ENCODE measurements at places on chromosomes 7 and 10.

DNA sequence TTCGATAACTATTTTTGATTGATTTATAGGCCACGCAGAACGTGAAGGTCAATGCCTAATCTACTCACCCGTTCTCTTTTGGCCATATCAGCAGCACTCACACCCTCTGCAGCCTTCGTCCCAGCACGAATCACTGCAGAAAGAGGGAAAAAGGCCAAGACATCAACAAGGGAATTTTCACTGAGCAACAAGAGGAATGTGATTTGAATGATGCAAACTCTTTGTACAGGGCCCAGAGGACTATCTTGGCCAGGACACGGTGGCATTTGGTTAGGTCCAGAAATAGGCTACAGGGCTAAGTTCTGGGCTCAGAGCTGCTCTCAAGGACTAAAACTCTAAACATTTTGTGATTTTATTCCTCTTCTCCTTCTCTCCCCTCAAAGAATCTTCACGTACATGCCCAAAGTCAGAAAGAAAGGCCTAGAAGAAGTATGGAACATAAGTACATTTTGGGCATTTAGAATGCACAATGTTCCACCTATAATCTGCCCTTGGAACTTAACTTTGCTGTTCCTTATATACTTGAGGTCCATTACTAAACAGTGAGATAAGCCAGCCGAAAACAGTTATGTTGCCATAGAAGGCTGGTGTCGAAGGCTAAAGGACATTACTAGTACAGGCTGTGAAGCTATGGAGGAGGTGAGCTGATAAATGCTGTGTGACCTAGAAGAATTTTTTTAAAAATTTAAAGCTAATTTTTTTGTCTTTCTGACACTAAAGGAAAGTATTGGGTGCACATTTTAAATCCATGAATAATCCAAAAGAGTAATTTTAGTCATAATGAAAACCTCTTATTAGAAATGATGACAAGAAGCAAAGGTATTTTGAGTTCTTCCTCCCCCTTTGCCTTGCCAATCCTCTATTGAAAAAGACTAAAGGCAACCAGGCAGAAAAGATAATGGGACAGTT is 20.0 kb downstream of the RBM28 start:
- DNase-seq, result no peak

GRCh38 chr7:71491336-71491735 is 359.4 kb downstream of the GALNT17 start:
- DNase-seq, result no peak

- DNase-seq, result peak; percentile 98
Observed at GRCh38 chr10:34319197-34319846, 495.8 kb downstream of the PARD3 start.

GRCh38 chr10:34408956-34409355 is 406.1 kb downstream of the PARD3 start:
- no peak for DNase-seq

- no peak for DNase-seq
Observed at GRCh38 chr7:128876586-128876977, 13.9 kb downstream of the ATP6V1F start.

- no peak for DNase-seq
Observed at GRCh38 chr7:98921608-98922372, 43.5 kb downstream of the TRRAP start.

DNA sequence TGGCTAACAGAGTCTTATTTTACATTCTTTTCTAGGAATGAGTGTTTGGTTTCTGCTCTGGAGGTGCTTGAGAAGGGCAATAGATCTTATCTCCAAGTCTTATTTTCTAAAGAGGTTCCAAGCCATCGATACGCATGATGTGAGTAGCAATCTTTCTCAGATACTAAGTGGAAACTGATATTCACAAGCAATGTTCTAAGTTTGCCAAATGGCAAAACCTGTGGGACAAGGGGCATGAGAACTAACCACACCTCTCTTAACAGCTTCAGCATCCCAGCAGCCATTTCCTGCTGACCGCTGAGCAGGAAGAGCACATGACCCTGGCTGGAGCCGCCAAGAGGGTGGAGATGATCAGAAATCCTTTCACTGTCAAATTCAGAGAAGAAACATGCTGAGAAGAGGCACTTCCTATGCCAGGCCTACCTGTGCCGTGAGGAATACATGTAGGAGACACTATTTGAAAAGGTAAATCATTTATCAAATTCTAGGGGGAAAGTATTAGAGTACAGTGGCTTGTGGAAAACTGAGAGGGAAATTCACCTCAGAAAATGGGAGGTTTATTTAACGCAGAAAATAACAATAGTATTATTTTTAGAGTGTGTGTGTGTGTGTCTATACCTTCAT is 35.2 kb downstream of the CCDC71L start:
- no peak for DNase-seq

Data from amniotic epithelial cell (primary cell).